Activated T-helper 1 cell treated with anti-CD3 and anti-CD28 coated beads, Interleukin-12 subunit alpha, Interleukin-12 subunit beta, Interleukin-2, Interleukin-4 antibody, amounts not matched to agents 30 ng/mL and 10 ng/mL and 1 ng/mL, durations not matched to agents 14 hours and 24 hours and 36 hours (primary cell): ENCODE measurements at places on chromosomes 5 and 9.

DNA sequence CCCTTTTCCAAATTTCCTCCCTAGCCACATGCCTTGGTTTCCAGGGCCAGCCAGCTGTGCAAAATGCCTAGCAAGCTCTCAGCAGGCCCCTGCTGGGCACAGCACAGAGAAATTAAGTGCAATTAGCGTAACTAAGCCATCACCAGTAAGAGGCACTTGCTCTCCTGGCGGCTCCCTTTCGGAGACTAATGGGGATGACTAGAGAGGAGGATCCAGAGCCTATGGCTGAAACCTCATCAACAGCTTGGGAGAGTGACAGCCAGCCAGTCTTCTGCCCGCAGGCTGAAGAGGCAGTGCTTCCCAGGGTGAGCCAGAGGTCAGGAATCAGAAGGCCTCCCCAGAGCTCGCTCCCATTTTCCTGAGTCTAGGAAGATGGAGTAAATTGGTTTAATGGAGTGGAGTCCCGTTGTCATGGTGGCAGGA is 108.4 kb downstream of the KCNIP1 start:
- no peak for DNase-seq

- DNase-seq, result no peak
Observed at GRCh38 chr9:123354806-123355508, 1.0 kb upstream of the CRB2 start.

GRCh38 chr5:68217528-68217927 is 2.0 kb downstream of the PIK3R1 start:
- DNase-seq, result no peak

GRCh38 chr5:138351056-138351455 is 1.4 kb upstream of the KDM3B start:
- DNase-seq, result no peak

- no peak for DNase-seq
Observed at GRCh38 chr5:180990882-180991242, 2.2 kb downstream of the BTNL3 start.

GRCh38 chr9:93826905-93827544 is 128.1 kb downstream of the BARX1 start:
- DNase-seq, result no peak

DNA sequence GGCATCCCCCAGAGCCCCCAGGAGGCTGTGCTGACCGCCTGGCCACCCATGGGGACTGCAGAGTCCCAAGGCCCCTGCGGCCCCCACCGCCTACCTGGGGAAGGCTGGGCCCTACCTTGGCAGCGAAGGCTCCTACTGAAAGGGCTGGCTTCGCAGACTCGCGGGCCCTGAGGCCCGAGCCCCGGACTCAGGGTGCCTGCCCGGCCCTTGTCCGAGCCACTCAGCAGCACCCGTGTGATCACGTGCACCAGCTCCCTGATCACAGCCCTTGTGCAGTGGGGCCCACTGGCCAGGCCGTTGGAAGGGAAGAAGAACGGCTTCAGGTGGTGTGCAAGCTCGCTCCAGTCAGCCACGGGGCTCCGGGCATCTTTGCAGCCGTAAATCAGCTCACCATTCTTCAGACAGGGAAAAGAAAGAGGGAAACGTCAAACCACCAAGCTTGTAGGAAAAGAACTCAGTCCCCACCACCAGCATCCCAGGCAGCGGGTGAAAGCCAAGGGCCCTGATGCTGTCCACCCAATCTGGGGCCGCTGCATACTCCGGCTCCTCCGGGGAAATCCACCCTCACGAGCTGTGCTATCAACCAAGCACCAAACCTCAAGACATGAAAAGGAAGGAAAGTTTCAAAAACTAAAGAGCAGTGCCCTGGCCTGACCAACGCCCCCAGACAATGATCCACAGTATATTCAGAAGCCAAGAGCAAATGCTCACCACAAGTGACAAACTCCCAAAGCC is 31.9 kb downstream of the IPPK start:
- no peak for DNase-seq
